Type B pancreatic cell (in vitro differentiated cells): ENCODE measurements at places on chromosomes 3 and 15.

DNA sequence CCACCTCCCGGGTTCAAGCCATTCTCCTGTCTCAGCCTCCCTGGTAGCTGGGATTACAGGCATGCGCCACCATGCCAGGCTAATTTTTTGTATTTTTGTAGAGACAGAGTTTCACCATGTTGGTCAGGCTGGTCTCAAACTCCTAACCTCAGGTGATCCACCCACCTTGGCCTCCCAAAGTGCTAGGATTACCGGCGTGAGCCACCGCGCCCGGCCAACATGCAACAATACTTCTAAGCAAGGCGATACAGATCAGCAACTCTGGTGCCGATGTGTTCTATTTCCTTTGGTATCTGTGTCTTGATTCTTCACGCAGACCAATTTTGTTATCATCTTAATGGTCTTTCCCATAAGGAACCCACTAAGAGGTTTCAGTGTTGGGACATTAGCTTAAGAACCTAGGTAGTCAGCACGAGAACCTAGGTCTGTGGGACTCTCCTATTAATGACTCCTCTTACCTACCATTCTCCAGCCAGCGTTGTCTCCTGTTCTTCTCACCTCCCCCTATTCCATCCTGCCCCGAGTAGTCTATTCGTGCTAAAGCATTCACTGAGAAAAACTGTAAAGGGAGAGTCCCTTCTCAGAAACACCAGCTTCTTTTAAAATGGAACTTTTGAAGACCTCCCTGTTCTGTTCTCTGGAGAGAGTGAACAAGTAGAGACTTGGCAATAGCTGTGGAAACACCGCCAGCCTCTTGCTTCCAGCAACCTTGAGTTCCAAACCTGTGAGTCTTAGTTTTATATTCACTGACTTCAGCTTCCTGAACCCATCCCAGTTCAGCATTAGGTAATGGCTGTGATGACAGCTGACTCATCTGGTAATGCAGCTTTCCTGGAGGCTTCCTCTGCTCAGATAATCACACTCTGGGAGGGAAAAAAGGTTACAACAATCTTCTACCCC is 61.2 kb downstream of the TSC22D2 start:
- no peak for DNase-seq

DNA sequence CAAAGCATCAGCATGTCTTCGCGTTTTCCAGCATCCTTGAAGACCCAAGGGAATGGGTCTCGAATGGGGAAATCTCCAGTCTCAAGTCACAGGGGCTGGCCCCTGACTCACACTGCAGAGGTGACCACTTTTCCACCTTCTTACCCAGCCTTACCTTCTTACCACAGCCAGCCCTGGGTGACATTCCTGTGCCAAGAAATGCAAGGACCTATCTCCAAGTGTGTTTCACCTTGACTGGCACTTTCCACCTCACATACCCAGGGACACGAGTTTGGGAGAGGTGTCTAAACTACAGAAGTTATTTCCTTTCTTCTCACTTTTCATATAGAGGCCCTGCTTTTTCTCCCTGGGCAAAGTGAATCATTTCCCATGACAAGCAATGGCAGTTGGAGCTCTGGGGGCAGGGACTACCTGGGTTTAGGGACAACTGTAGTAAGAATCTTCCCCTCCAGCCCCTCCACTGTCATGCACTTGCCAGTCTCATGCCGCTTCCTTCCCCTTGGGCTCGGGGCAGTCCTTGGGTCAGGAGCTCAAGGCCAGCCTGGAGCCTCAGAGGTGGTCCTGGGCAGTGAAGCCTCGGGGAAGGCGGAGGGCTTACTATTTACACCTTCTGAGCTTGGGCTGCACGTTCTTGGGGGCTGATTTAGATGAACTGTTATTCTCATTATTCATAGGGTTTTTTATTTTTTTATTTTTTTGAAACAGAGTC is 16.8 kb downstream of the PAQR5 start:
- DNase-seq: no peak

DNA sequence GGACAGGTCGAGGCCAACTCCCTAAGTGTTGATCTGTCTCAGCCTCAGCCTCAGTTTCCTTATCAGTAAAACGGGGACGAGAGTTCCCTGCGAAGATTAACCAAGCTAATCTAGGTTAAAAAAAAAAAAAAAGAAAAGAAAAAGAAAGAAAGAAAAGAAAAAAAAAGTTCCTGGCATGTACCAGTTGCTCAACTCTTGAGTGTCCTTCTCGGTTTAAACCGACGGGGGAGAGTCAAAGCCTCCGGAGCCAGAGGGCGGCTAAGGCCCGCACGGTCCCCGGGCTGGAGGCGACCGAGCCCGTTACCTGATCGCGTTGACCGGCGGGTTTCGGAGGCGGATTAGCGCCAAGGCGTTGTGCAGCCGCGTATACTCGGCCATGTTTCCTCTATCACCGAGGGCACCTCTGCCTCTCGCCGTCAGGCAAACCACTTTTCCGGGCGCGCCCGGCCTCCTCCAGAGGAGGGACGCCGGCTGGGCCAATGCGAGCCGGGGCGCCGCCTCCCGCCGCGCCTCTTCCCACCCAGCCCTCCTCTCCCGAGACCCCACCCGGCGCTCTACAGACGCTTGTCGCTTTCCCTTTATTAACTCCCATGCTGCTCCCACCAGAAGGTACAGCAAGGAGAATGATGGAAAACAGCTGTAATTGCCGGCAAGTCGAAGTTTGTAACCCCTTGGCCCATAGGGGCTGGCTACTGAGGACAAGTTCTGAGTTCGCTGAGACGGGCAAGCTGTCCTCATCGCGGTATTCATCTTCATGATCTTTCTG is at the start of gene EHHADH:
EHHADH (minus strand) TSS at position 405 of the 766 bp plus-strand sequence; CDS start at position 378, 27 bp downstream.
- peak; percentile 69 for DNase-seq

- no peak for DNase-seq
These were observed 338.3 kb upstream of the ZNF385D start for GRCh38 chr3:22089284-22089683.

DNA sequence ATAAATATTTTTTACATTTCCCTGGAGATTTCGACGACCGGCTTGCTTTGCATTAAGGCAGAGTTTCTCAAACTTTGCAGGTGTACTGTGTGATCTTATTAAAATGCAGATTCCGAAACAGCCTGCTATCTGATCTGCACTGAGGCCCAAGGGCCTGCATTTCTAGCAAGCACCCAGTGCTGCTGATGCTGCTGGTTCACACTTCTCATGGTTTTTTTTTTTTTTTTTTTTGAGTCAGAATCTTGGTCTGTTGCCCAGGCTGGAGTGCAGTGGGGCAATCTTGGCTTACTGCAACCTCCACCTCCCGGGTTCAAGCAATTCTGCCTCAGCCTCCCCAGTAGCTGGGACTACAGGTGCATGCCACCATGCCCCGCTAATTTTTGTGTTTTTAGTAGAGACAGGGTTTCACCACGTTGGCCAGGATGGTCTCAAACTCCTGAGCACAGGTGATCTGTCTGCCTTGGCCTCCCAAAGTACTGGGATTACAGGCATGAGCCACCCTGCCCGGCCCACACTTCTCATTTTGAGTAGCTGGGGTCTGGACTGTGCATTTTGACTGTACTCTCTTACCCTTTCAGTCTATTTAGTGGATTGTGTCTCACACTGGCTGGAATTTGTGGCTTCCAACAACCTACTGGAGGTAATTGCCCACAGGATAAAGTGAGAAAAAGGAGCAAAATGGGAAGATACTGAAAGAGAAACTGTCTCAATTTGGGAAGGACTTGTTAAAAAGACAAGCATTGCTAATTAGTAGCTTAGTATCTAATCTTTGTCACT is 94.1 kb downstream of the ITPR1 start:
- no peak for DNase-seq

GRCh38 chr3:123158330-123158729 is 43.4 kb upstream of the SEC22A start:
- no peak for DNase-seq

GRCh38 chr15:49467746-49468480 is 44.9 kb downstream of the FGF7 start:
- DNase-seq: no peak

DNA sequence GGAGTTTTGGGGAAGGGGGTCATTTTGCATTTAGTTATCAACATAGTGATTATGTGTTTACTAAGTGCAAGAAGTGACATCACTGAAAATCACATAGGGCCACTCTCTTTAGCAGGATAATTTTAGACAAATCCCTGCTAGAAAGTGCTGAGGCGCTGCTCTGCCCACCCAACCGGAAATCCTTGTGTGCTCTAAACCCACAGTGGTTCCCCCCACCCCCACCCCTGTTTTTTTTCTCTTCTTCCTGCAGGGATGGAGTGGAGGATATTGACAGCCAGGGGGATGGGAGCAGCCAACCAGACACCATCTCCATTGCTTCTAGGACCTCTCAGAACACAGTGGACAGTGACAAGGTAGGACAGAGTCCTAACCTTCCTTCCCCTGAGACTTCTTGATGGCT is 234.2 kb upstream of the UMPS start:
- no peak for DNase-seq
